ENCODE measurements at places on chromosomes 3 and 15.
A peak's percentile ranks its signal among the peaks of the same experiment; 100 is the strongest.

DNA sequence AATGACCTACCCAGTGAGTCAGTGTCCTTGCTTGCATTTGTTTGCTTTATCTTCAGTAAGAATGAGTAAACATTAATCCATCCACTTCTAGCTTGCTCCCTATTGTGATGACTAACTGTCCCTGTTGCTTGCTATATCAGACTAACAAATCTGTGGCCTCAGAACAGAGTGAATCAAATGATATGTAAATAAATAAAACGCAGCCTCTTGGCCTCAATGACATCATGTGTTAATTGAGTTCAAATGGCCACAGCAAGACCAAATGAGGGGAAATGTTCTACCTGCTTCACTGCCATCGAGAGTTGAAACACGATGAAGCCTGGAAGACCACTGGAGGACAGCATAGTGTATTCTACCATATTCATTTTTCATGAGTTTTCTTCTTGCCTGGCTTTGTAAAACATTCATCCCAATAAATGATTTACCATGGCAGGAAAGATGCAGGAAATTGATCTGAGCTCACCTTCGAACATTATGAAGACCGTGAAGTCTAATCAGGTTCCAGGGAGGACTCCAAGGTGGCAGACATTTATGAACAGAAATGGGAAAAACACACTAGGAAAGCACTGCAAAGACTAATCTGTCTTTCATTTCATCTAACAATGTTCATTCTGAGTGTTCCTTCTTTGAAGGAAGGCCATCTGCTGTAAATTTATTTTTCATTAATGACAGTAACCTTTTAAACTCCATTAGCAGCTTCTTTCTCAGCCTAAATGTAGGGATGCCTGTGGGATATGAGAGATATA is 1144.5 kb downstream of the TUSC7 start:
- peak; percentile 50 for DNase-seq

GRCh38 chr3:150094150-150094933 is 123.6 kb upstream of the PFN2 start:
- peak; percentile 58 for DNase-seq

DNA sequence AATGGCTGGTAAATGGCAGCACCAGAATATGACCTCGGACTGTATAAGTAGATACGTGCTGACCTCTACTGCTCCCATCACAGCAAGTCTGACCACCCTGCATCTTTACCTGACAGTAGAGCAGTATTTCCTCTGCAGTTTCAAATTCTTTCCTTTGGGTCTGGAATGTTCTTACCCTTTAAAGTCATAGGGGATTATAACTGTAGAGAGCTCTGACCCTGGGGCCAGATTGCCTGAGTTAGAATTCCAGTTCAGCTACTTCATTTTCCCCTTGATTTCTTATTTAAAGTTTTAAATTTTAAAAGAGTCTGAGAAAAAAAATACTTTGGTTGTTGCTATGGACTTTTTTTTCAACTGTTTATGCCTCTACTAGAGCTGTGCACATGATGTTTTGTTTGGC is 237.7 kb downstream of the NR1D2 start:
- DNase-seq, result no peak

DNA sequence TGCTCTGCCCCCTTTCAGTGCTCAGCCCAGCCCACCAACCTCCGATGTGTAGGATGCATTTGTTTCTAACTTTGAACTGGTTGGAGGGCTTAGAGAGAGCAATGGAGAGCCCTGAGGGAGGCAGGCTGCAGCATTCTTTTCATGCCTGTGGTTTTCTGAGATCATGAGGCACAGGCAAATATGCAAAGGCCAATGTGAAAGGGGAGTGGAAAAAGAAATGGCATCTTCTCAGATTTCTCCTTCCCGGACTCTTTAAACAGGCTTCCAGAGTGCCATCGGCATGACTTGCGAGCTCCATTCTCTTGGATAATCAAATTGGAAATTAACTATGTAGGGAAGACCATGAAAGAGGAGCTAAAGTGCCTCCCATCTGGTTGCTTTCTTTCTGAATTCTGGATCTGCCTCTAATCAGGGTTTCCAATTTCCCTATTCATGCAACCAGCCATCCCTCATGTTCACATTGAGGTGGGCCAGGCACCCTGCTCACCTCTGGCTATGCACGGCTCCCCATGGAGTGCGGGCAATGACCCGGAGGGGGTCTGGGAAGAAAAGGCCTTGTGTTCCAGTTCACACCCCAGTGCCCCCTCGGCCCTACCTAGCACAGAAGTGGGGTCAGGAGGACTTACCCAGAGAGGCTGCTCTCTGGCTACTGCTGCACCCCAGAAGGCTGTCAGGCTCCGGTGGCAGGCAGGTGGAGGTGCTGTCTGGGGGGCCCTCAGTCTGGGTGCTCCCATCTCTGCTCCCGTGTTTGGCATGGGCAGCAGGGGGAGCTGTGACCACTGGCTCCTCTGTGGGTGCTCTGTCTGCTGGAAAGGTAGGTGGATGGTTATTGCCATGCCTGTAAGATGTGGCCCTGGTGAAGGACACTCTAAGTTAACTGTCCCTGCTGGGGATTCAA is 16.1 kb downstream of the AMOTL2 start:
- DNase-seq, result peak; percentile 100

- DNase-seq, result peak; percentile 57
Observed at GRCh38 chr15:64209680-64210334, 47.0 kb upstream of the PPIB start.

- DNase-seq, result no peak
Observed at GRCh38 chr3:1717524-1717923, 381.1 kb upstream of the CNTN4 start.

DNA sequence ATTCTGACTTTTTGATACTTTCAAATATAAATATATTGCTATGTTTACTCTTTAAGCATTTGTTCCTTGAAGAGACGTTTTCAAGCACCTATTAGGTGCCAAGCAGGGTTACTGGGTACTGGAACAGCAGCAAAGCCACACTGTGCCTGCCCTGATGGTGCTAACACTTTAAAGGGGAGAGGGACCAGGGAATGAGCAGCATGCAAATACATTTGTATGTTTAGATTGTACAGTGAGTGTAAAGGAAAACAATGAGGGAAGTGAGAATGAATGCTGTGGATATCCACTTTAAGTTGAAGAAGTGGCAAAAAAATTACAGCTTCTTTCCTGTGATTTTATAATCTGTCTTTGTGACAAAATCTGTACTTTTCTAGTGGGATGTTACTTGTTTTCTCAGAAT is 400.2 kb upstream of the ATP11B start:
- DNase-seq, result no peak

GRCh38 chr15:61613729-61614128 is 384.6 kb upstream of the RORA start:
- DNase-seq, result no peak

DNA sequence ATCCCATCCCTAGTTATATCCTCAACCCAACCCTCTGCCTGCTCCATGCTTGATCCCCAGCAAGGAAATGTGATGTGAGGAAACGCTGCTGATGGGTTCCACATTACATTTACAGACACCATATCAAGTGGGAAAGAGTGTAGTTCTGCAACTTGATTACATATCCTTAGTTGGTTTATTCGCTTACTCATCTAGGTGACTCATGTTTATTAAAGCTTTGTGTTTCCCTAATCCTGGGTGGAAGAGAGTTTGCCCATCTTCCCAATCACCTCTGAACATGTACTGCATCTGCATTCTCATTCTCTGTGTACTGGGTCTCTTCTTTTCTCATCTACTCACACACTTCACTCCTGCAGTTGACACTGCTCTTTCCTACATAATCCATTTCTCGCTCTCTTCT is 91.7 kb upstream of the PDZRN3 start:
- peak; percentile 72 for DNase-seq

DNA sequence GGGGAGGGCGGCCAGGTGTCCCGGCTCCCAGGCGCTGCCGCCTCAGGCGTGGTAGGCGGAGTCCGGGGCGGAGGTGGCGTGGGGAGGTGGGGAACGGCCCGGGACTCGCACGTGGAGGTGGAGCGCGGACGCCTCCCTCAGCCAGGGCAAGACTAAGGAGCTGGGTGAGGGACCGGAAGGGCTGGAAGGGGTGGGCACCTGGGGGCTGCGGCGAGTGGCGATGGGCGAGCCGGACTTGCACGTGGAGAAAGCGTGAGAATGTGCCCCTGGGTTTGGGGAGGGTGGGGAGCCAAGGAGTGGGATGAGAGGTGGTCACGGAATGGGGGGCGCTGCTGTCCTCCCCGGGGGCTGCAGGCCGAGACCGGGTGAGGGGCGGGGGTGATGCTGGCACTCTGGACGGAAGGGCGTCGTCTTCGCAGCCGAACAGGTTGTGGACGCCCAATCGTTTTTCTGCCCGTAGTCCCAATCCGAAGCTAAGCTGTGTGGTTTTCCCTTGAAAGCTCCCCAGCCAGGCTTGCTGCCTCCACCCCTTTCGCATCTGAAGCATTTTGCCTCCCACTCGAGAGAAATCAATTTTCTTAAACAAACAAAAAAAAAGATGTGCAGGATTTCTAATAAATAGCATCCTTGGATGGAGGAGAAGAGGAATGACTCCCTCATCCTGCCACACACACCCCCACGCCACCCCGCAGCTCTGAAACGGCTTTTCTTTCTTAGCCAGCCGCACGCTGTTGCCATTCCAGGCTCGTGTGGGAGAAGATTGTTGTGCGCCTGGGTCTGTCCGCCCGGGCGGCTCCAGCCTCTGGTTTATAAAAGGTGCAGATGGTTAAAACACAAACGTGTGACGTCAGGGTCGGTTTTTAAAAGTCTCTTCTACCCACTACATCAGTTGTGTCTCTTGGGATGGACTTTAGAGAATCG is 62.5 kb upstream of the ANKRD28 start:
- peak; percentile 59 for DNase-seq

GRCh38 chr15:50854601-50855490 is 53.6 kb upstream of the AP4E1 start:
- DNase-seq, result peak; percentile 63

GRCh38 chr15:98548139-98548971 is 100.0 kb upstream of the IGF1R start:
- DNase-seq, result peak; percentile 76

DNA sequence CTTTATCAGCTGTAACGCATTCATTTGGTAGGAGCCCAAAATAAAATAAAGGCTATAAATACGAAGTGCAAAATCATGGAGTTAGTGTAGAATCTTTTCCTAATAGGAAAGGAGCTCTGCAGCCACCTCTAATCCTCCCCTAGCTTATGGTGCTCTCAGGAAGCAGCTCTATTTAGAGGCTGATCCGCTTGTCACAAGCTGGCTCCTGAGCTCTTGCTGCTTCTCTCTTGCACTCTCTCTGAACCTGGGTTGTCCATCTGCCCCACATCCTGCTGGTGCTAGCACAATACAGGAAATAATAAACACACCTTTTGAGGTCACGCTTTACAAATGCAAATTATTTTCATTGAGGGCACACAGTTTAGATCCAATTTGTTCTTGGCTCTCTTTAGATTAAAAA is 37.3 kb upstream of the BFSP2 start:
- no peak for DNase-seq

DNA sequence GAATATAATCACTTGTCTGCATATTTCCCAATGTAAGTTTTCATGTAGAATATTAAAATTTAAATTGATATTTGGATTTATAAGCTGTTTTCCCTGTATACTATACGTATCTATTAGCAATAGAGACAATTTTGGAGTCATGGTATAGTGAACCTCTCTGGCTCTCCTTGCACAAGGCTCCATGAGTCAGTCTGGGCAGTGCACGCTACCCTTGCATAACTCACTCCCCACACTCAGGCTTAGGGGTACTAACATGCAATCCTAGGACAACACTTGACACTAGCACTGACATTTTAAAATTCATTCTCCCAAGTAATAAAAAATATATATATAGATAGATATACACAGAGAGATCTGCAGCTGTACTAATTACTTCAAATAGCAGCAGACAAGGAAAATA is 39.2 kb downstream of the SLC24A1 start:
- DNase-seq, result peak; percentile 9

DNA sequence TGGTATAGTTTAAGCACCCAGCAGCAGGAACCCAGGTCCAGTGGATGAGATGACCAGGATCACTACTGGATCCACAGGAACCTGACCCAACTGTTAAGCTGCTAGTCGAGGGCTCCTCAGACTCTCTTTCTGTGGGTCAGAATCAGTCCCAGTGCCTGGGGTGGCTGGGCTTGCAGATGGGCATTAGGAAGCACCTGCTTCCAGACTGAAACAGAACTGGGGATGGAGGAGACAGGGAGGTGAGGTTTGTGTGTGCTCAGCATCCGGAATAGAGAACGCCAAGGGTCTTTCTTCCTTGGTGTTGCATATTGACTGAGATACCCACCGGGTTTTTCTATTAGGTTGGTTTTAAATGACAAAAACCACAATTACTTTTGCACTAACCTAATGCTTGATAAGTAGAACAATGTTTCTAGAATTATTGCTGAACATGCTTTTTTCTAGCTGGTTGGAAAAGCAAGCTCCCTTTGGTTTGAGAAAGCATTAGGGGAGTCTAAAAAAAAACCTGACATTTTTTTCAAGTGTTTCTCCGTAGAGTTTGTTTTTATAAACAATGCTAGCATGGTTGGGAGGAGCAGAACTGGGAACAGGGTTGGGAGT is 779 bp downstream of the ST3GAL6 start:
- DNase-seq, result no peak

DNA sequence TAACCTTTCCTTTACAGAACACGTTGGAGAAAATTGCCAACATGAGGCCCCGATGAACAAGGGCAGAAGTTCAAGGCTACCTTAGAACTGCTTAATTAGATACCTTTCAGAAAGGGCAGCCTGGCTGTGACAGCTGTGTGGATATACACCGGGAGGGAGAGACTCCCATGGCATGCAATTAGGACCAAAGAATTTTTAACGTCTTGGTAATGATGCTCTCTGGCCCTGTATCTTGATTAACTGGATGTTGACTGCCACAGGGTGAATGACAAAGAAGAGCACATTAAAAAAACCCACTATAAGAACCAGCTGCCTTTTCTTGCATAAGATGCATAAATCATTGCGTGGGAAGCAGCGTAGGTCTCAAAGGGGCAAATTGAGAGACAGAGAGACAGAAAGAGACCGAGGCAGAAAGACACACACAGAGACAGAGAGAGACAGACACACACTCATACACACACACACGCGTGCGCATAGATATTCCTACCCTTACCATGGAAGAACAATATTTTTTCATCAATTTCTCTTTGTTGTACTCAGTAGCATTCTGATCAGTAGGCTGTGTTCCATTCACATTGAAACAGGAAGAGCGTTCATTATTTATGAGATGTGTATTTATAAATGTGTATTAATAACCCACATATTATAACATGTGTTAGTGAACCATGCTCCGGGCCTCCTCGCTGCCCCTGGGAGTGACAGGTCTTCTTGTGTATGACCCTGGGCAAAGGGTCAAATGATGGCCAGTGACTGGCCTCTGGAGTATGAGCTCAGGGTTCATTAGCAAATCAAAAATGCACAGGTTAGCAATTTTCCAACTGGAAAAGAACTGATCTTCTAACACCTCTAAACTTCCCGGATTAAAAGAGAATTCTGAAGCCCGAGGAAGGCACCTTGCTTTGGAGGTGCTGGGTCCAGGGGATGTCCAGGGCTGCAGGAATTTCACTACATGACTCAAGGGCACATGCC is 118.8 kb downstream of the NSMCE3 start:
- no peak for DNase-seq
